Heart right ventricle (tissue), 16 donors: ENCODE measurements at places on chromosomes 2 and 18. TPM values are rescaled to one million over a fixed set of nuclear protein-coding genes. Genes with fewer than 3 reads are reported as not detected.

The OR6B2 gene
- total RNA-seq = not detected

The LBH gene
- 163 TPM for total RNA-seq

The KYNU gene
- 0.89 TPM for total RNA-seq

The HIBCH gene
- 25.7 TPM for total RNA-seq

The ERICH2 gene
- 0.61 TPM for total RNA-seq

The ASIC4 gene
- 0.15 TPM for total RNA-seq

The TOGARAM2 gene
- 11.3 TPM for total RNA-seq

The FIGN gene
- total RNA-seq = 10.4 TPM

The PASK gene
- 1.0 TPM for total RNA-seq

The SCN9A gene
- total RNA-seq = 0.92 TPM

The MATN3 gene
- total RNA-seq = not detected

The ACVR2A gene
- 11.5 TPM for total RNA-seq

The CRACDL gene
- 3.2 TPM for total RNA-seq

The KHK gene
- 3.1 TPM for total RNA-seq

The PFN4 gene
- total RNA-seq = not detected

The NYAP2 gene
- total RNA-seq = not detected

The MC5R gene
- not detected for total RNA-seq

The SERPINB2 gene
- 0.20 TPM for total RNA-seq

The SP5 gene
- 0.57 TPM for total RNA-seq

The SPEG gene
- total RNA-seq = 151 TPM

The ABCG5 gene
- not detected for total RNA-seq

The ALLC gene
- total RNA-seq = not detected

The IL18R1 gene
- total RNA-seq = 3.3 TPM

The PDE1A gene
- total RNA-seq = 12.8 TPM

The HAAO gene
- total RNA-seq = 2.8 TPM

The NPAS2 gene
- 46.0 TPM for total RNA-seq

The ALPP gene
- total RNA-seq = not detected

The RAB31 gene
- 13.7 TPM for total RNA-seq

The APLF gene
- total RNA-seq = 4.6 TPM

The UGT1A10 gene
- total RNA-seq = not detected
